ENCODE measurements at places on chromosomes 12 and 14.

DNA sequence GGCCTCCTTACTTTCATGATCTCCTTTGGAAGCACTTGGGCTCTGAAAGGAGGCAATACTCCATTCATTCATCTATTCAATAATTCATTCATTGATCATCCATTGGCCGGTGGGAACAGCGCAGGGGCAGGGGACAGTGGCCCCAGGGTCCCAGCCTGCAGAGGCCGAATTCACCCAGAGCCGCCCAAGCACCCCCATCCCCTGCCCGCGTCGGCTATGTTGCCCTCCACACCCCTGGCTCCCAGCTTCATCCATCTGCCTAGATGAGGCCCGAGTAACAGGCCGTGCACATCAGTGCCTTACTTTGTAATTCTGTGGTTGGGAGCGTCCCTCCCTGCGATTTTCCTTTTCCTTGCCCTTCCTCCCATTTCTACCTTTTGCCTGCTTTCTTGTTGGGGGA, 3.2 kb downstream of the AMN start:
- no peak for DNase-seq

DNA sequence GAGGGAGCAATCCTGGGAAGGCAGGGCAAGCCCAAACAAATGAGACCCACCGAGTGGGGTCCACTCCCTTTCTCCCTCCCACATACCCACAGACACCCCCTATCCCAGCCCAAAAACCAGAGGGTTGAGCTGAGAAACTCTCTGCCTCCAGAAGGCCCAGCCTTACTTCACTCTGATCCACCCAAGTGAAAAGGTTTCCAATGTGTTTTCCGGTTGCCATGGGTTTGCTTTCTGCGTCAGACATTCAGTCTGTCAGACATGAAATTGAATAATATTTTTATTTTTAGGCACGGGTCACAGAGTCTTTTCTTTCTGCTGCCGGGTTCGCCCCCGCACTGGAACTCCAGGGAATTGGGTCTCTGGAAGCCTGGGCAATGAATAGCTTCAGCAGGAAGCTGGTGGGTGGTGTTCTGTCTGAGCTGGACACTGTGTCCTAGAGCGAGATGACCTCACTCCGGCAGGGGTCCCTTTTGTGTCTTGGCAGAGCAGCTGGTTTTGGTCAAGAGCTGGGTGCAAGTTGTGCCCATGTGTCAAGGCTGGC, 69.8 kb upstream of the CLMN start:
- no peak for DNase-seq

DNA sequence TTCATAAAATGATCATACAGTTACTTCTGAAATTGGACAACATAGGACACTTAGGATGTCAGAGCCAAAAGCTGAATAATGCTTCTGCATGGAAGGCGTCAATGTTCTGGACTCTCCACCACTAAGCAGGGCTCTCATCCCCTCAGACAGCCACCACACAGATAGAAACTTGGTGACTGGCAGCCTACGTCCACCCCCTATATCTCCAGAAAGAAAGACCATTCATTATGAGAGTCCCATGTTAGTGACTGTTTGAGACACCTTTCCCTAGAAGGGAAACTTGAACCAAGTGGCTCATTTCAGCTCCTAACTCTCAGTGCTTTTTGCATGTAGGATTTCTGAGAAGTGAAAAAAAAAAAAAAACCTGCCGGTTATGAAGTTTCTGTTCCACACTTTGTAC, 251.0 kb upstream of the FKBP4 start:
- peak; percentile 20 for DNase-seq

DNA sequence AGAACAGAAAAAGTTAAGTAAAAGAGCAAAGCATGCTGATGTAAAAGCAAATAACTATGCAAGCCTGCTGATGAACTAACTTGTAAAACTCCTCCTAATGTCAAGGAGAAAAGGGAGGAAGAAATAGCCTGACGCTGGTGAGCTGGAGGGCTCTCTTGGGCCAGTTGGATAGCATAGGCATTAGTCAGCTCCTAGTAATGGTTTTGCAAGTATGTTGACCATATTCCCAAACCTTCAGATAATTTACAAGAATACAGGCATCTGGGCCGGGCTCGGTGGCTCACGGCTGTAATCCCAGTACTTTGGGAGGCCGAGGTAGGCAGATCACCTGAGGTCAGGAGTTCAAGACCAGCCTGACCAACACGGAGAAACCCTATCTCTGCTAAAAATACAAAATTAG, 871.4 kb downstream of the C12orf50 start:
- DNase-seq, result no peak

DNA sequence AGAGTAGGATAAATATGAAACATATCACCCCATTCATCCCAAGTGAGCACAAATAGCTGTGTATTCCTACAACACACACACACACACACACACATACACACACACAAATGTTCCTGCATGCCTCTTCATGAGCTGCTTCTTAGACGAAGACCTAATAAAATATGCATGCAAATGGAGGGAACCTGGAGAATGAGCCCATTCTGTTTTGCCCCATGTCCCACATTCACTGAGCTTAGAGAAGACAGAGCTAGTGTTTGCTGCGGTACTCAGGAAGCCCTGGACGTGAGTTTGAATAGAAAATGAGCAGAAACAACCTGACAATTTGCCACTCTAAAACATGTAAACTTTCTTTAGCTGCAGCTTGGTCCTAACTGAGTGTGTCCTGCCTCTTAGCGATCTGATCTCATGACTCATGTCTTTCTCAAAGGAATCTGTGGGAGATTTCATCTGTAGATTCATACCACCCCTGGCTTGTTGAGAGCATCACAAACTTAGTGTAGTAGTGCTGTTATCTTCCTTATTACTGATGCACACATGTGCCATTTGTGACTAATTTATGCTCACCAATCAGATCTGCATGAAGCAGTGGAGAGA, 86.8 kb downstream of the ITPR2 start:
- no peak for DNase-seq

DNA sequence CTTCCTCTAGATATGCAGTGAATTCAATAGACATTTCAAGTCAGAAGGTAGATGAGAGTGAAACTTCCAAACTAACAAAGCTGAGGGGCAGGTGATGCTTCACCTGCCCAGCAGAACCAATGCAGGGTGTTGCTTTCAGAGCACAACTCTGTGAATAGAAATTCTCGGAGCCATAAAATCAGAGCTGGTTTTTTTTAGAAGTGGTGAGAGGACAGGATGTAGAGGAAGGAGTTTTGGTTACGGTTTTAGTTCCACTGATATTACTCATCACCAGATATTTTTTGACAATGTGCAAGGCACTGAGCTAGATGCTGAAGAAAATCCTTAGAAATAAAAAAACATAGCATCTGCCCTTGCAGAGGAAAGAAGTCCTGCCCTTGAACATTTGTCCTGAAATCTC, 62.2 kb downstream of the BMP4 start:
- DNase-seq, result no peak

DNA sequence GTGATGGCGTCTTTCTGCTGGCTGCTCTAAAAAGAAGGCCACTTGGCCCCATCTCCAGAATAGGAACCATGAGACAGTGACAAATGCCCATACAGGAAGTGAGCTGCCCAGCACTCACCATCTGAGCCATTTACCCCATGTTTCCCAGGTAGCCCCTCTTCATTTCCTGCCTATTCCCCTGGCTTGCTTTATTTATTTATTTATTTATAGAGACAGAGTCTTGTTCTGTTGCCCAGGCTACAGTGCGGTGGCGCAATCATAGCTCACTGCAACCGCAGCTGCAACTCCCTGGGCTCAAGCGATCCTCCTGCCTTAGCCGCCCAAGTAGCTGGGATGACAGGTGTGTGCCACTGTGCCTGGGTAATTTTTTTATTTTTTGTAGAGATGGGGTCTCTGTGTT, 71.2 kb downstream of the RIN3 start:
- no peak for DNase-seq

DNA sequence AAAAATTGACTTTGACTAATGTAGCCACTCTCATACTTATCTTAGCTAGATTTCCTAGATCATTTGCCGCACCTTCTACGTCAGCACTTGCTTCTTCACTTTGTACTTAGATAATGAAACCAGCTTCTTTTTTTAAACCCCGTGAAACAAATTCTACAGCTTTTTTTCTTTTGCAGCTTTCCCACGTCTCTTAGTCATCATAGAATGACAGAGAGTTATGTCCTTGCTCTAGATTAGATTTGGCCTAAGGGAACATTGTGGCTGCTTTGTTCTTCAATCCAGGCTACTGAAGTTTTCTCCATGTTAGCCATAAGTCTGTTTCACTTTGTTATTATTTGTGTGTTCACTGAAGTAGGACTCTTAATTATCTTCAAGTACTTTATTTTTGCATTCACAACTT, 94.9 kb downstream of the SLCO1A2 start:
- DNase-seq, result no peak

- DNase-seq, result peak; percentile 91
Measured at GRCh38 chr12:121799842-121800693, 3.7 kb upstream of the SETD1B start.

Measured in activated T-cell treated with anti-CD3 and anti-CD28 coated beads, Interleukin-2, amount 50 U/mL, for 48 hours (primary cell).